BJ (cell line): ENCODE measurements at places on chromosomes 11 and 22. TPM values are rescaled to one million over a fixed set of nuclear protein-coding genes. Genes with fewer than 3 reads are reported as not detected.

Gene ANO5
- polyA plus RNA-seq = not detected in 2 replicates

DNA sequence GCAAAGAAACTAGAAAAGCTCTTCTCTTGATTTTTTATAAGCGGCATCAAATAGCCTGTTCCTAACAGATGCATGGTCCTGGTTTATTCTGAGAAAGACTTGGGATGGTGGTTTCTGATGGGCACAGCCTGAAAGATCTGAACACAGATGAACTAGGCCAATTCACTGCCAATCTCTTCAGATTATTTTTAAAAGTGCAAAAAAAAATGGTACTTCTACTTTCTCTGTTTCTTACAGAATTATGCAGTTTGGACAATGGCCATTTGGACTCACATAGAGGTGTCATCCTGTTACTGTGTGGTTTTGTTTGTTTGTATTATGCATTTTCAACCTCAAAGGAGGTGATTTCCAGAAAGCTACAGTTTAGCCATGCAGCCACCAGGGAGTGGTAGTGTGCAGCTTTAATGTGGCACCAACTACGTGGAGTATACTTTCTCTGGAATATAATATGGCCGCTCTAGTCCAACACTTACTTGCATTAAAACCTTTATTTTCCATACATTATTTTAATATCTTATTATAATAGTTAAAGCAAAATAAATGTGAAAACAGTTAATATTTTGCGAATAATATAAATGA lies 469.8 kb upstream of the KIRREL3 start:
- no peak for DNase-seq

GRCh38 chr22:23503142-23503541 lies 76.9 kb downstream of the IGLL1 start:
- DNase-seq = no peak

- no peak for DNase-seq
Measured at GRCh38 chr22:38467438-38467903, 425 bp upstream of the KDELR3 start.

Gene C11orf86
- 0.15 TPM in 1 of 2 replicates, not detected in the other for polyA plus RNA-seq

Gene OR52I2
- not detected in 2 replicates for polyA plus RNA-seq

GRCh38 chr22:32684822-32685187 lies 116.7 kb upstream of the TIMP3 start:
- DNase-seq = no peak

- no peak for DNase-seq
Measured at GRCh38 chr22:29230972-29231875, 25.5 kb downstream of the EMID1 start.

GRCh38 chr11:36313750-36314433 lies 17.8 kb downstream of the PRR5L start:
- DNase-seq = no peak

DNA sequence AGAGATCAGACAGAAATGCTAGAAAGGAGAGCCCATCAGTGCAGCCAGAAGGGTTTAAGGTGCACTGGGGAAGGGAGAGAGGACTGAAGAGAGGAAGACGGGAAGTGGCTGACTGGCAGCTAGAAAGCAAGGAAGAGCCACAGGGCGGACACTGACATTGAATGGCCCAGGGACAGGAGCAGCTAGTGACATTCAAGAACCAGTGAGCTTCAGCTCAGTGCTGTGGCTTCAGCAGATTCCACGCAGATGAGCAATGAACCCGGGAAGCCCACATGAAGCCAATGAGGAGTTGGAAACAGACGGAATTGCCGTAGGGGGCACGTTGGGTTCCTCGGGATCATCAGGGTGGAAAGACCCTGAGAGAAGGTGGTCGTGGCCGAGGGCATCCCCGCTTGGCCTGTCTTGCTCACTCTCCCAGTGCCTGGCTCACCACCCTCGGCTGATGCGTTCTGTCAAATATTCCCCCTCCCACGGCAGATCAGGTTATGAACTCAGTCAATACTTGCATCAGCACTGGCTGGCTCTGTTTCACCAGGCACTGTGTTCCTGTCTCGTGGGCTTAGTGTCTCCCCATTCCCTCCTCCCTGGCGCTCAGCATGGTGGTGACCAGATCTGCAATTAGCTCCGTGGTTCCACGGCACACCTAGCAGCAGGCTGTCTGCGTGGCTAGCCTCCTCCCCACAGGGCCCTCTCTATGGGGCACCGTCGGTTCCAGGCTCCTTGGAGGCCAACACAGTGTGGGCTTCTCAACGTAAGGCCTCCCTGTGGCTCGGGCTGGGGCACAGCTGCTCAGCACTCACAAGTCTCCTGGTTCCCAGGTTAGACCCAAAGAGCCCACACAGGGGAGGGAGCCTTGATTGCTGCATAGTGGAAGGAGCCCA lies 145.5 kb downstream of the TRIM29 start:
- no peak for DNase-seq

Gene TRPC6
- 5.3 and 8.2 TPM in 2 replicates for polyA plus RNA-seq

Gene RFPL1
- polyA plus RNA-seq = not detected in 2 replicates

- no peak for DNase-seq
Measured at GRCh38 chr11:95507794-95508193, 276.8 kb upstream of the SESN3 start.

Gene GPR152
- not detected in 2 replicates for polyA plus RNA-seq

Gene MUC15
- not detected in 2 replicates for polyA plus RNA-seq

DNA sequence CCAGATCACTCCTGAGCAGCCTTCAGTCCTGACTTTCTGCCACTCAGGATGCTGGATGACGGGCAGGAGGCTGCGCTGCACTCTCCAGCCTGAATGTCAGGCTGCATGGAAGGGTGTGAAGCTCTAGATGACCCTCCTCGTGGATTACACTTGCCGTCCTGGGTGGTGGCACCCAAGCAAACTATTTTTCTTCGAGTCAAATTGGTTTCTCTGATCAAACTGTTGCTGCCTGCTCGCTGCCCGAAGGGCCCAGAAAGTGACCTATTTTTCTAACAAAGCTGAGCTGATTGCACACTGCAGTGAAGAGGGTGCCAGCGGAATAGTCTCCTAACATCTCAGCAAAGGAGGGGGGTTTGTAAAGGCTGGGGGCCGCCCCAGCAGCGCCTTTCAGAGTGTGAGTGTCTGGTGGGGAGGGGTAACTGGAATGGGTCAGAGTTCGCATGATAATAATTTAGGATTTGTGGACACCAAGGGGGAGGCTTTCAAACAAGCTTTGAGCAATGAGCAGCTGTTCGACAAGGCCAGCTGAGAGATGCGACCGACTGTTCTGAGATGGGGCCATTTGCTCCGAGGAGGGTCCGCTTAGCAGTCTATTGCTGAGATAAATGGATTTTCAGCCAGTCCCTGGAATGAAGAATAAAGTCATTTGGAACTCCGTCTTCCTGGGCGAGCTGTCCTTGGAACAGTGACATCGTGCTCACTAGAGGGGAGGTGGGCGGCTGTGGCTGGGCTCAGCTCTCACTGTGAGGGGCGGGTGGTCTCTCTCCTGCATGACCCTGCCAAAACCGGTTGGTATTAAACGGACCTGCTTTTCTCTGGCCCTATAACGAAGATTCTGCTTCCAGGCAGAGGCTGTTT lies 537.6 kb downstream of the BRD1 start:
- DNase-seq = no peak

DNA sequence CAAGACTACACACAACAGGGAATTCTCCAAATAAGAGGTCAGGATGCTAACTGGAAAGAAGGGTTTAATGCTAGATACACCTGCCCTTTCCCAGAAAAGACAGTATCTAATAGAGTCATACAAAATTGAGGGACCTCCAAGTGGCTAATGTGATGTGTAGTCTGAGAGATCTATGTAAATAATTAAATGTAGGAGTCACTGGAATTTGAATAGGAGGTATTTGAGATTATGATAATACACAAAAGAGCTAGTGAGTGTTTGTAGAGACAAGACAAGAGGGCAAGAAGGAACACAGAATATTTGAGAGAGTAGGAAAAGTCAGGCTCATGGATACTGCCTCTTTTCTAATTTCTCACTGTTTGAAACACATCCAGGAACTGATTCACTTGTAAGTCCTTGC lies 15.5 kb upstream of the INSC start:
- no peak for DNase-seq

- no peak for DNase-seq
Measured at GRCh38 chr11:114668109-114668508, 10.2 kb upstream of the NXPE2 start.

Gene BDNF
- 47.4 and 62.6 TPM in 2 replicates for polyA plus RNA-seq

Gene YAP1
- 125 and 139 TPM in 2 replicates for polyA plus RNA-seq

- no peak for DNase-seq
Measured at GRCh38 chr11:27013781-27014361, 20.0 kb downstream of the FIBIN start.

GRCh38 chr11:19832901-19833300 lies 120.3 kb downstream of the NAV2 start:
- no peak for DNase-seq

DNA sequence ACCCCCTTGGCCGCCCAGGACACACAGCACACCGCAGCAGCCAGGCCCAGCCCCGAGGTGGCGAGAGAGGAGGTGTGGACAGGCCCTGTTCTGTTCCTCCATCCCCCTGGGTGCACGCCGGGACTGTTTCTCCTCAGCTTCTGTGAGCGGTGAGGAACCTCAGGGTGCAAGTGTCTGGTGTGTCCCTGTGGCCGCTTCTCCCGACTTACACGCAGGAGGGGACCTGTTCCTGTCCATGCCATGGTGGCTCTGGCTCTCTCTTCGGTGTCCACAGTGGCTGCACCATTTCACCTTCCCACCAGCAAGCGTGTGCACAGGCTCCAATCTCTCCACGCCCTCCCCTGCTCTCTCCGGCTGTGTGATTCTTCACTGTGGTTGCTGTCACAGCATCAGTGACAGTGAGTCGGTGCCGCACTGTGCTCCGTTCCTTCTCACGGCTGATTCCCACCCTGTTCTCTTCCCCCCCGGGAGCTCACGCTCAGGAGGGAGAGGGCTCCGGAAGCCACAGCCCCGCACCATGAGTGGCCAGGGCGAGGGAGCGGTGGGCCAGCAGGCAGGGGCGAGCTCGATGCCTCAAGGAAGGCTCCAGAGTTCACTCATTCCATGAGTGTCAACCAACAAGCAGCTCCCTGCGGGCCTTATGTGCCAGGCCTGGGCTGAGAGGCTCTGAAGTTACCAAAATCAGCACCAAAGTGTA lies 18.6 kb upstream of the WNT7B start:
- DNase-seq = no peak

DNA sequence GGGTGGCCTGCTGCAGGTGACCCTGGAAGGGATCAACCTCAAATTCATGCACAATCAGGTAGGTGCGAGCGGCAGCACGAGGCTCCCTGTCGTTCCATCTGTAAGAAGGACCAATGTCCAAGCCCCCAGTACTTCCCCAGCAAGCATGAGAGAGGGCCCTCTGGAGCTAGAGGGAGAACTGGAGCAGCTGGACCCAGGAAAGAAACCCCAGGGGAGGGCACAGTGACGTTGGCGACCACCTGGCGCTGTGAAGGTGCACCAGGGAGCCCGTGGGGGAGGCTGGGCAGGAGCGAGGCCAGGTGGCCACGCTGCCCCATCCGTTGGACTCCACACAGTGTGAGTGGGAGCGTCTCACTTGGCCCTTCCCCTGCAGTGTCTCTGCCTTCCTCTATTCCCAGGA lies 28.0 kb downstream of the MYBPC3 start:
- DNase-seq = no peak
